T-helper 2 cell (primary cell): ENCODE measurements at places on chromosomes 12 and 14.

DNA sequence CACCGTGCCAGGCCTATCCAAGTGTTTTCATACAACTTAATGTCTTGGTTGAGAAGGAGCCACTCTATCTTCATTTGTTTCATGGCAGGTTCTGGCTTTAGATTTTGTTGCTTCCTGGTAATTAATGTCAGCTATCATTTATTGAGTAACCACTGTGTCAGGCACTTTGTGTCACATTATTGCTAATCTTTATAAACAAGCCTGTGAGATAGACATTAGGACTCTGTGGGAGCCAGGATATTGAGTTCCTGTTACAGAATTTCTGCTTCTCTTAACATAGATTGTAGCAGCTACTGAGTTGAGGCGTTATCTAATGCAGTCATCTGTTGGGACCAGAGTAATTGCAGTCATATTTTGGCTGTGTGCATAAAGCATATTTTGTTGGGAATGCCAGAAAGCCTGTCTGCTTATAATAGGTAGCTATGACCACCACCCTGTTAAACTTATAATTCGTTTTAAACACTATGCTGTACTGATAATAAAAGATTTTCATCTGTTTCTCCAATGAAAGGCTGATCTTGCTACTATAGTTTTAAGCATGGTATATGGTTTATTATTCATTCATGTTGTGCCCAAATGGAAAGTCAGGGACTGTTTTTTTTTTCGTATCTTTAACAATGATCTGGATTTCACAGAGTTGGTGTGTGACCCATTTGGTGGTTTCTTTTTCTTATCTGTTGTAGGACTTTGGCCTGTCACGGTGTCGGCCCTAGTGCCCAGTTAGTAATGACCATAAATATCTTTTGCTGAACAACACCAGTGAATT, 432.6 kb downstream of the PCNX1 start:
- DNase-seq: no peak

GRCh38 chr14:56992332-56992820, 182.1 kb upstream of the OTX2 start:
- no peak for DNase-seq

DNA sequence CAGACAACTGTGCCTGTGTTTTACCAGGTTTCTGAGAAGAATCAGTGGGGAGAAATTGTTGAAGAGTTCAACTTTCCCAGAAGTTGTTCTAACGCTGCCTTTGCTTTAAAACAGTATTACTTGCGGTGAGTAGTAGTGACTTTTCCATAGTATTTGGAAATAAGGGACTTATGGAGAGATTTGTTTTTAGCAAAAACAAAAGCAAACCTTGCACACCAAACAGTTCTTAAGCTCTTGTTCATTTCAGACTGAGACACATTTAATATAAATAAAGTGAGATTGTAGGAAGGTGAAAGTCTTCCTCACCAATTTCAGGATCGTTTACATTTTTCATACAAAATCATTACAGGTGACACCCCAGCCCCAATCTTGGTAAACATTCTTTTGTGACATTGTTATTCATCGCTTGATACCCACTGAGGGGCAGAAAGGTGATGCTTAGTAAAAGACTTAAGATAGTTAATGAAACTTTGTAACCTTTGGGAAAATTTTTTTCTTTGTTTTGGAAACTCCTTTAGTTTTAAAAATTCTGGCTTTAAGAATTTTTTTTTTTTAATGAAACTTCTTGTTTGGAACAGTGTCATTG, 1.8 kb downstream of the ARID2 start:
- no peak for DNase-seq

DNA sequence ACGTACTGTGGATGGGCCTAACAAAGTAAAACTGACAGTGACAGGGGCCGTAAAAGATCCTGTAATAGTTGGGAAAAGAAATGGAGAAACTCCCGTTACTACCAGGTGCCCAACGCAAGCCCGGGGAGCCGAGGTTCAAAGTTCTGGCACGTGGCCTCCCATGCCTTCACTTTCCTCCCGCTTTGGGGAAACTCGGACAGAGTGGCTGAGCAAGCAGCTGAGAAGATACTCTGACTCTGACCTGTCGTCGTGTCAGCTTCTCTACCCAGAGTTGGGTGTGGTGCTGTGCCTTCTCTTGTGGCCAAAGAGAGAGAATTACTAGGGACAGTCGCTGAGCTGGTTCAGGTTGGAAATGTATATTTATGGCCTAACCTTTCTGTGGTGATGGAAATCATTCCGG, 1.7 kb downstream of the B4GALNT3 start:
- DNase-seq: no peak

DNA sequence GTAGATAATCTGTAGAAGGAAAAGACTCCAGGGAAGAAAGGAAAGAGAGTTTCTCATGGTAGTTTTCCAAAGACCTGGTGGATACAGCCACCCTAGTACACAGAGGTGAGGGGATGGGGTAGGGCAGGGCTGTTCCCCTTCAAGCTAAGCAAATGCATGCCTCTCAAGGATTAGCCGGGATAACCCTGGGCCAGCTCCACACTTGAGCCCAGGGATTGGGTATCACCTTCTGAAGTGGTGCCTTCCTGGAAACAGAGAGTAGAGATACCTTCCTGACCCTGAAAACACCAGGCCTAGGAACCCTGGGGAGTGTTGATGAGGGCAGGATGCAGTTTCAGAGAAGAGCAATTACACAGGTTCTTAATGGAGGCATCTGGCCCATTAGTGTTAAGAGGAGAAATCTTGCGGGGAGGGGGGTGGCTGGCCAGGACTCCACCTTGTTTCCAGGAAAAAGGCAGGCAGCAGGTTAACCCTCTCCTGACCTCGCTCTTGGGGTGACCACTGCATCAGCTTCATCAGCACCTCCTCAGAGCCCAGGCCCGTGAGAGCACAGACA, 106.9 kb upstream of the TMEM233 start:
- no peak for DNase-seq

DNA sequence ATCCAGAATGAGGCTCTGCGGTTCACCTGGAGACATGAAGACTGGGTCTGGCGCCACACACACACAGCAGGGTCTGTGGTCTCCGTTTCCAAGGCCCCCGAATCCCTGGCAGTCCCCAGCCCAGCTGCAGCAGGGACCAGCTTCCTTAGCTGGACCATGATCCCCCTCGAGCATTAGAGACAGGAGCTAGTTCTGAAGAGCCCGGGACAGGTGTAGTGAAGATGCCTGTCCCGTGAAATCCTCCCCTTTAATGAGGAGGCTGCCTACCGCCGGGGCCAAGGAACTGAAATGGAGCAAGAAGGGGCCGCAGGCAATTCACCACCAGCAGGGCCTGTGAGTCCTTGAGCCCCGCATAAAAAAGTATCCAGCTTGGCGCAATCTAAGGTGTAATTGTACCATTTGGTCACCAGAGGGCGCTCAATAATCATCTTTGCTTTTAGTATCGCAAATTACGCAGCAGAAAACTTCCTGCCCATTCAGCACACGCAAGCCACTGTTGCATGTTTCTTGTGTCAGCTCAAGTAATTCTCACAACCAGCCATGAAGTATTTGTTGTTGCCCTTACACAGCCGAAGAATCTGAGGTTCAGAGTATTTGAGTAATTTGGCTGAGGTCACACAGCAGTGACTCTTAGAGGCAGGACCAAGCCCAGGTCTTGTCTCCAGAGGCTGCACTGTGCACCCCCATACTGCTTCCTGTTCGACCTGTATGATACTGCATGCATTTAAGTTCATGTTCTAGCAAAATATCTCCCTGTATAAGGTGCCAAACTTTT, 54.3 kb upstream of the PPP2R5C start:
- DNase-seq: no peak

DNA sequence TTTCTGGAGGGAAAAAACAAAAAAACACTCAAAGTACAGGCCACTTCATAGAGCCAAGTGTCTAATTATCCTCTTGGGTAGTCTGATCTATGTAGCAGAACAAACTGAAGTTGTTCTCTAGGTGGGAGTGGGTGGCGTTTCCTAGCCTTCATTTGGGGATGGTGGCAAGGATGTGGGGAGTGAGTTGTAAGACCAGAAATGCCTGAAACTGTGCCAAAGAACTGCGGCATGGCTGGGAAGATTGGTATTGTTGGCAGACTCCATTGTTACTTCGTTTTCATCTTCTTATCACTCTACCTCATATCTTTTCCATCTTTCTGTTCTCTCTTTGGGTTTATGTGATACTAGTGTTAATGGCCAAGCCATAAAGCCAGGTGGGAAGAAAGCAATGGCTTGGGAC, 177.3 kb upstream of the DDHD1 start:
- DNase-seq: no peak

GRCh38 chr12:10551375-10551774, 45.7 kb downstream of the EIF2S3B start:
- no peak for DNase-seq

DNA sequence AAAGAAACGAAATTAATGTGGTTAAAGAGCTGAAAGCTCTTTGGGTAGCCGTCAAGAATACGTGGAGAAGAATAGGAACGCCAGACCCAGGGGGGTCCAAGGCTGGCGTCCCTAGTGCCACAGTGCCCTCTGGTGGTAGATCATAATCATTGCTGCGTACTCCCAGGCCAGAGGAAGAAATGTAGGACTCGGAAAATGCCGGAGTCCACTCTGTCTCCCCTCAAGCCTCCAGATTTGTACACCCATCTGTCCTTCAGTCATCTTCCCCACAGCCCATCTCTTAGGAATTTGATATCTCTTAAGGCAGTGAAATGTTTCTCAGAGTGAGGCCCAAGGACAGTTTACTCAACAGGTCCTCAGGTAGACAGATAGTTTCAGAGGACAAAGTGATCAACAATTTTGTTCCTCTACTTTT, 25.4 kb upstream of the PLEKHG6 start:
- DNase-seq: no peak

DNA sequence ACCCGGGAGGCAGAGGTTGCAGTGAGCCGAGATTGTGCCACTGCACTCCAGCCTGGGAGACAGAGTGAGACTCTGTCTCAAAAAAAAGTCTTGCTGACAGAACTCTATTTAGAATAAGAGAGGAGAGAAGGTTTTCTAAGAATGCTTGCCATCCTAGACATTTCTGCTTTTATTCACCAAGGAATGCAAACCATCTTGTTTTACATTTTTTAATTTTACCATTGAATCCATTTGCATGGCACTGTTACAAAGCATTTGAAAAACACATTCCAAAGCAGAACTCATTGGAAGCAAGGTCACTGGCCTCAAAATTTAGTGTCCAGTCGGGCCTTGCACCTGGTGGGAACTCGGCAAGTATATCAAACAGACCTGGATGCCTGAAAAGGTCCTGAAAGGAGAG, 44.2 kb upstream of the RASSF3 start:
- DNase-seq: no peak

DNA sequence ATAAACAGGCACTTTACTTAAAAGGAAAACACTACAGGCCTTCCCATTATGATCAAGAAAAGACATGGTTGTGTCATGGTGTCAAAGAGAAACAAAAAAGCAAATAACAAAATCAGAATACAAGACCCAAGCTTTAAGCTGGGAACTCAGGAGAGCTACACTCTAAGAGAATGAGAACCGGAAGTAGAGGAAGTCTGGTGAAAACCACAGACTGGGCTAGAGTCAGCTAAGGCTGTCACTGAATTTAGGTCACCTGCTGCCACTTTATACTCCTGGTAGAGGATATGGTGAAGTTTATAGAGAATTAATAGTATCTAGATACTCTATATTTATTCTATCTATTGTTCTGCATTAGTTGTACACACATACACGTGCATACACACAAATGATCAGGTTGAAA, 971.7 kb downstream of the FLRT2 start:
- DNase-seq: peak; percentile 2

DNA sequence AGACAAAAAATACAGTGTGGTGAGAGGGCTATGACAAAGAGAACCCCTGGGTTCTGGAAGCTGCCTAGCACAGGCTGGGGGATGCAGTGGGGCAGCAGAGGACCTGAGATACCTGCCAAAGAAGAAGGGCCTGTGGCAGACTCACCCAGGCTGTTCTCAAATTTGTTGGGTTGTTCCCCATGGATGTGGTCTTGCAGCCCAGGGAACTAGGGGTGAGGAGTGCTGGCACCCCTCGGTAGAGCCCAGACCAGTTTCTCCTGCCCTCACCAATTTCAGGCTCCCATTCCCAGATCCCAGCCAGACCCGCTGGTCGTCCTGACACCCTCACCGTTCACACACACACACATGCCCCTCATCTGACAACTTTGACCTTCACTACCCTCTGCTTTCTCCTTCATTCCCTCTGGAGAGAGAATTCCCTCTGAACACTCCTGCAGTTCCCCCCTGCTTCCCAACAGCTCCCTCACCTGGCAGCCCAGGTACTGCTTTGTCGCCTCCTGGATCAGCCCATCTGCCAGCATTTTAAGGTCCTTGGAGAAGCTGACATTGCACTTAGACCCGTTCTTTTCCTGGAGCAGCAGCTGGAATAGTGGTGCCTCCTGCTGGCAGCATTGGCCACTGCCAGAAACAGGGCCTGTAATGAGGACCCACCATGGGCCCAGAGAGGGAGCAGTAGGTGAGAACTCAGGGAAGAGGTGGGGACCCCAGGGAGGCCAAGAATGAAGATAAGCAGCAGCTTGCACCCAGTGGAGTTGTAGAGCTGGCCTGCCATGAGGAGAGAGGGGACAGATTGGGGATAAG, 5.9 kb upstream of the GDF11 start:
- peak; percentile 39 for DNase-seq

DNA sequence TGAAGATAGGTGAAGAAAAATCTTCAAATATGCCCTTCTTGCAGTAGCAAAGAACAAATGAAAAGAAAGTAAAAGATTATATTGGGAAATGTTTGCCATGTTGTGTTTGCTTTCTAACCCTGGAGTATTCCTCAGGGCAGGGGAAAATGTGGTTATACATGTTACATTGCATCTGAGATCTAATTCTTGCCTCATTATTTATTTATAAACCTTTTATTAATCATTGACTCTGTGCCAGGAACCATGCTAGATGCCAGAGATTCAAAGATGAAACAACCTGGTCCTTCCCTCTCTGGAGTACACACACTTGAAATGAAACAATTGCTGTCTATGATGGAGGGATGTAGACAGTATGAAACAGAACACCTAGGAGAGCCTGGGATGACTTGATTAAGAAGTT, 128.1 kb upstream of the HMGA2 start:
- no peak for DNase-seq

GRCh38 chr14:57297852-57298251, 29.1 kb downstream of the AP5M1 start:
- DNase-seq: no peak

DNA sequence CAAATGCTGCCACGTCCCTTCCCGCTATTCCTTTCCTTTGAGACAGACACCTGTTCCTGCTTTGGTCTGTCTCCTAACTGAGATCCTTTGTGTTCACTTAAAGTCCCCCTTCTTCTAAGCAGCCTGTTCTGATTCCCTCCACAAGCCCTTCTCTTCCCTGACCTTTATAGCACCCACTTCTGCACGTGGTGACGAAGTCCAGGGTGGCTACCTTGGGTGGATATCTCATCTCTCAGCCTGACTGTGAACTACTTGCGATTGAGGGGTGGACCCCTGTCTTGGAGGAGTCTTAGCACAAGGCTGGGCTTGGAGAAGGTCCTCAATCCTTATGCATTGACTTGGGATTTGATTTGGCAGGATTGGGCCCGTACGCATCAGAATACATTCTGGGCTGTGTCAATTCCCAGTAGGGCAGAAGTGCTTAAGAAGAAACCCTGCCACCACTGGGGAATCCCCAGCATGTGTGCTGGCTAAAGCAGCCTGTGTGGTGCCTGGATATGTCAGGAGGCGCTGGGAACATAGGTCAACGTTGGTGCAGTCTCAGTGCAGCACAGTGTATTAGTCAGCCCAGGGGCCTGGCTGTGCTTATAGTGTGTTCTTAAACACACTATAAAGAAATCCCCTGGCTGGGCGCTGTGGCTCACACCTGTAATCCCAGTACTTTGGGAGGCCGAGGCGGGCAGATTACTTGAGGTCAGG, 23.6 kb downstream of the KRT80 start:
- DNase-seq: no peak
